ENCODE measurements at places on chromosomes 7 and 10.
A peak's percentile ranks its signal among the peaks of the same experiment; 100 is the strongest.

DNA sequence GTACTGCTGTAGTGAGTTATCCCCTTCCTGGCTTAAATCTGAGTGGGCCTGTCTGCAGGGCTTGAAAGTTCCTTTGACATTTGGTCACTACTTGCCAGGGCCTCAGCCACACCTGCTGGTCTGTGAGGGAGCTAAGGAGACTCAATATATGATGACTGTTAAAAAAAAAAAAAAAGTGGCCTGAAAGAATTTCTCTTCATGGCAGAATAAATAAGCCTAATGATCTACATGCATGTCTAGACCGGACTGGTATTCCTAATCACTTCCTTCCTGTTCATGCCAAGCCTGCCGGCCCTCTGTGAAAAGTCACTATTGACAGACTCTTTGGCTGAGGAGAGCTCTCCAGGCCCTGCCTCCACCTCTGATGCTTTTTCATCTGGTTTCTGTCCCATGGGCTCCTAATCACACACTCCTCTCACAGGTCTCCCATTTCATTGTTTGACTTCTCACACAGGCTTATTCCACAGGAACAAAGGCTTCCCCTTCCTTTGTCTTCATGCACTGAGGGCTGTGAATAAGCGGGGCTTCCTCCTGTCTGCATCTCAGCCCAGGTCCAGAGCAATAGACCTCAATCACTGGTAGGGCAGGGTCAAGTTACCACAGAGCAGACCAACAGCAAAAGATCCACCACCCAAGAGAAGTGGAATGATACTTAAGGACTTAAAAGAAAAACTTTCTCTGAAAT, 99.1 kb upstream of the SEC61G start:
- DNase-seq = no peak

- DNase-seq = no peak
Observed at GRCh38 chr7:89238156-89238555, 442.6 kb upstream of the TEX47 start.

- no peak for DNase-seq
Observed at GRCh38 chr10:24822590-24822989, 98.9 kb upstream of the ARHGAP21 start.

GRCh38 chr10:124006526-124006925, 86.9 kb downstream of the CHST15 start:
- no peak for DNase-seq

GRCh38 chr10:95881316-95881715, 26.5 kb upstream of the CC2D2B start:
- no peak for DNase-seq

DNA sequence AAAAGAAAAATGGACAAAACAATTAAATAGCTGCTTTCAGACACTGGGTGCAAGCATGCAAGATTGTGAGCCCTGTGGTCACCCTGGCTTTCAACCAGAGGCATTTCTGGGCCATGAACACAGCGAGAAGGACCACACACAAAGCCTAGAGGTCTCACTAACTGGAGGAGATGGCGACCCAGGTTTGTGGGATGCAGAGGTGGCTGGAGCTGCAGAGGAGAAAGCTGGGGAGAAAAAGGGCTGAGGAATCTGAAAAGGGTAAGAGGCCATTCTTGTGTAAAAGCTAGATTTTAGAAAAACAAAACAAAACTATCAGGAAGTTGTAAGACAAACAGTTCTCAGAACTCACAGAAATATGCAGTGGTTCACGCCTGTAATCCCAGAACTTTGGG, 30.1 kb upstream of the PTPRN2 start:
- DNase-seq = no peak

GRCh38 chr7:4134631-4135030, 547.5 kb upstream of the FOXK1 start:
- peak; percentile 59 for DNase-seq

- no peak for DNase-seq
Observed at GRCh38 chr7:48876087-48876486, 48.3 kb upstream of the CDC14C start.

DNA sequence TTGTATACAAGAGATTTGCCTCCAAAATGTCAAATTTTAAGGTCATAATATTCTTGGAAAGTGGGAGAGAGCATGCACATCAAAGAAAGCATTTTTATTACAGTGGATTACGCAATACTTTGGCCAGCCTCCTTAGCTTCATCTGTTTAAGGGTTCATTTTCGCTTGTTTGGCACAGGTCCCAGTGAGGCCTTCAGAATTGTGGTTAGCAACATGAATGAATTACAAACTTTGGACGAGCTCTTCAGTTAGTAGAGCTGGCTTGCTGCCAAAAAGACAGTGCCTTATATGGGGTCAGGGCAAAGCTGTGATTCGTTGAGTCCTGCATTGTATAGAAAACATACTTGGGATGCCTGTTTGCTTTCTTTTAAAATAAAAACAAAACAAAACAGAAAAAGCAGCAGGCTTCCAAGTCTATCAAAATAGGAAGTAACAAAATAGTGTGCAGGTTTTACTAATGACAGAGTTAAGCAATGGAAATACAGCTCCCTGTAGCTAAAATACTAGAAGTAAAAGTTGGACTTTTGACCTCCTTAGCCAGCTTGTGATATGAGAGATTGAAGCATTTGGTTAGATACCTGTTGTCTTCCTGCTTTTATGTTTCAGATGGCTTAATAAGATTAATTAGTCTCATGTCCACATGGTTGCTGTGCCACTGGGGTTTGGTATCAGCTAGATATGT, 190.8 kb downstream of the MLLT10 start:
- DNase-seq = no peak

- DNase-seq = no peak
Observed at GRCh38 chr10:89392974-89393373, 551 bp downstream of the IFIT1 start.

GRCh38 chr10:71634531-71635164, 84.9 kb downstream of the C10orf105 start:
- DNase-seq = no peak

- DNase-seq = no peak
Observed at GRCh38 chr10:112666094-112666493, 219.1 kb downstream of the VTI1A start.

GRCh38 chr7:97020996-97021746, 3.5 kb downstream of the DLX5 start:
- no peak for DNase-seq

DNA sequence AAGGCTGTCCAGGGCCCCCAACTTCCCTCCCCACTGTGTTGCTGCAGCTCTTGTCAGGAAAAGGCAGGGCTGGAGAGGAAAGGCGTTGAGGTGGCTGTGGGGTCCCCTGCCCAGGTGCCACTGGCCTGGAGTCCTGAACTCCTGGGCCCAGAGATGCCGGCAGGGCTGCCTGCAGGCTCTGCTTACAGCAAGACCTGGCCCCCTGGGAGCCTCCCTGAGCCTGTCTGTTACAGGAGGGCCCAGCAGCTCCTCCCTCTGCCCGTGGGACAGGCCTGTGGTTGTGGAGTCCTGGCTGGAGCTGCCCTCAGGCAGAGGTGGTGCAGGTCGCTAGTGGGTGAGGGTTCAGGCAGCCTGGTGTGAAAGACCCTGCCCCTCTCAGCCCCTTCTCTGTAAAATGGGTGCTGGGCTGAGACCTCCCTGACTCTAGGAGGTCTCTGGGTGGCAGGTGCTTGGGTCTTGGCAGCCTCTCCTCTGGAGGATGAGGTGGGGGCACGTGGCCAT, 9.9 kb downstream of the ANTXRL start:
- peak; percentile 63 for DNase-seq

- DNase-seq = no peak
Observed at GRCh38 chr10:74910976-74911350, 84.6 kb downstream of the KAT6B start.

DNA sequence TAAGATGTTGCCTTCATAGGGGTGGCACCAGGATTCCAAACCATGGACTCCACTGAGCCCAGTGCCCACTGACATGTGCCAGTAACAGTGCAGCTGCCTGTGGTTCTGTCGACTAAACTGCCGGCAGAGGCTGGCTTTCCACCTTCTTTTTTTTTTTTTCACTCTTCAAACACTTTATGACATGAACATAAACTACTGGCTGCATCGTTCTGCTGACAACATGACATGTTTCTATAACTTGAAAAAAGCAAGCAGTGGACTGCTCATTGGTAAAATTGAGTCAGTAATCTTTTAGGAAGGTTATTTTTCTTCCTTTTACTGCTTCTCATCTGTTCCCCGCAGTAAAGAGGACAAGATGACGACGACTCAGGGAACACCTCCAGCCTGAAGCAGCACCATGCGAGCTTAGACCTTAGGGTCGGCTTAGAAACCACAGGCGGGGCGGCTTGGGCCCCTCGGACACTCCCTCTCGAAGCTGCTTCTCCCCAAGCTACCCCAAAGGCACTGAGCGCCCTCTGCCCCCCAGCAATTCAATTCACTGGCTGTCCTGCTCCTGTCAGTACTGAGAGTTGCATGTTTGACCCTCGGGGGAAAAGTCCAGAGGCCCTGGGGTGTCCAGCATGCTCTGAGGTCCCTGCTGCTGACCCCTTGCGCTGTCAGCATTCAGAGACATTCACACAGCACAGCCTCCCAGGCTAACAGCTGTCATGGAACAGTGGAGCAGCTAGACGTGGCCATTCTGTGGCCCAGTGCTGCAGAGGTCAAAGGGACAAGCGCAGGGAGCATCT, 112.5 kb downstream of the EGFR start:
- DNase-seq = no peak

DNA sequence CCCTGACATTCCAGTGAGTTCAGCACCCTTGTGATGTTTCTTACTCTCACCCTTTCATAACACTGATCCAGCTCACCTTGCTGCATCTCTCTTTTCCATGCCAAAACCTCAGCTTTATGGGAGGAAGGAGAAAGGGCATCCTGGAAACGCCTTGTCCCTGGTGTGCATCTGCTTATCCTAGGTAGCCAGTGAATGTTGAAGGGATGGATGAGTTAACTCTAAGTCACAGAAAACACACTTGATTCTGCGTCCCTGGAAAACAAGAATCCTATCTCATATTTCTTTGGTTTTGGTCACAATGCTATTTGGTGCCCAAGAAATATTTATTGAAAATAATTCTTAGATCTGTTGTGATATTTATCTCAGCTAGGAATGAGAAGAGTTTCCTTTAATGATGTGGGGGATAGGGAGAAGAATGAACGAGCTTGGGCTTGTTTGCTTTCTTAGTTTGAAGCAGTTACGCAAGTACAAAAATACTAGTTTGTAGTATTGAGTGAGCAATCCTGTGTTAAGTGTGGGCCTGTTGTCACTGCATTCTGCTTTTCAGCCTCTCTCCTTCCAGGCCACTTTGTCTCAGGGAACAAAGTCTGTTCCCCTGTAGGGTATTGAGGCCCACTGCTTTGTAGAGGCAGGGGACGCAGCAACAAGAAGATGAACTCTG, 126.5 kb downstream of the ARID5B start:
- no peak for DNase-seq

DNA sequence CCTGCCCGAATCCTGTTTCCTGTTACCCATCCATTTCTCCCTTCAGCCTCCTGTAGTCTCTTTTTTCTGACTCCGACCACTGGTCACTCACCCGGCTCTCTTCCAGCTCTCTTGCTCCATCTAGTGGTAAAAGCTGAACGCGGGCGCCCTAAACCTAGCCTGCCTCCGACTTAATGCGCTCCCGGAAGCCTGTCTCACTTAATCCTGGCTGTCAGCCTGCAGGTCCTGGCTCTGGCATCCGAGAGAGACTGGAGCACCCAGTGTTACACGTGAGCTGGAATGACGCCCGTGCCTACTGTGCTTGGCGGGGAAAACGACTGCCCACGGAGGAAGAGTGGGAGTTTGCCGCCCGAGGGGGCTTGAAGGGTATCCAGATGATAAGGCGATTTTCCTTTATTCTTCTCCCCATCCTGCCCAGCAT, 10.3 kb downstream of the SUMF2 start:
- DNase-seq = peak; percentile 95

- no peak for DNase-seq
Observed at GRCh38 chr7:4052130-4052529, 630.0 kb upstream of the FOXK1 start.

GRCh38 chr7:84848219-84848973, 338.5 kb downstream of the SEMA3D start:
- no peak for DNase-seq

GRCh38 chr10:52952391-52953055, 179.9 kb upstream of the MBL2 start:
- DNase-seq = no peak

DNA sequence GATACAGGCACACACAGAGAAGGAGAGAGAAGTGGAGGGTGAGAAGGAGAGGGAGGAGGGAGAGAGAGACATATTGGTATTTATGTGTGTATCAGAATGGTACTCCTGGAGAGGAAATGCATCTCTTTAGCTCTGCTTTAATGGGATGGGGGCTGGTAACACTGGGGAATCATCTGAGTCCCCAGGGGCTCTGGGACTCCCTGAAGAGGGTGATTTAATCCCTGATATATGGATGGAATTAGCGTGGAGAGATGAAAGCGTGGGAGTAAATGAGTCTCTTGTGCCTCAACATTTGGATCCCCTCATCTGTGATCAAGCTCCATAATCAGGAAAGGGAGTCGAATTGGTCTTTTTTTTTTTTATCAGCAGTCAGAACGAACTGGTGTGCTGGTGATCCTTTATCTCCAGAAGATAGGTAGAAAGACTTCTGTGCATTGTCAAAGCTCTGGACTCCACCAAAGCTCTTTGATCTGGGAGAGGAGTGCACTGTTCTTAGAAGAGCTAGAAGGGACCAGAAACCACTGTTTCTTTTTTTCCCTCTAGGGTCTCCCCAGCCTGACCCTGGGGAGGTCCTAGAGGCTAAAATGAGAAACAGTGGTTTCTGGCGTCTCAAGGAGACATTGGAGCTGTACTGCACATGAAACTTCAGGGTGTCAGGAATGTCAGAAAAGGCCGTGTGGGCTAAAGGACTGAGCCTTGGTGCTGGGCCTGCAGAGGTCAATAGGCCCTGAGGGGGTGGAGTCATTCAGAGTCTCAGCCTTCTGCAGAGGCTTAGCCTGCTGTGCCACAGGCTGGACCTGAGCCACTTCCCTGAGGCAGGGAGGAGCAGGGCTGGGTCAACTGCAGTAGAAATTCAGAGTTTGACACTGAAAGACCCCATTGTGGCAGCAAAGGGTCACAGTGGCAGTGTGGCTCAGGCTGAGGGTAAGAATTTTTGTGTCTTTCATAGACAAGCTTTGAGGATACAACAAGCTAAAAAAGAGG, 234.4 kb upstream of the SLC26A5 start:
- DNase-seq = no peak

DNA sequence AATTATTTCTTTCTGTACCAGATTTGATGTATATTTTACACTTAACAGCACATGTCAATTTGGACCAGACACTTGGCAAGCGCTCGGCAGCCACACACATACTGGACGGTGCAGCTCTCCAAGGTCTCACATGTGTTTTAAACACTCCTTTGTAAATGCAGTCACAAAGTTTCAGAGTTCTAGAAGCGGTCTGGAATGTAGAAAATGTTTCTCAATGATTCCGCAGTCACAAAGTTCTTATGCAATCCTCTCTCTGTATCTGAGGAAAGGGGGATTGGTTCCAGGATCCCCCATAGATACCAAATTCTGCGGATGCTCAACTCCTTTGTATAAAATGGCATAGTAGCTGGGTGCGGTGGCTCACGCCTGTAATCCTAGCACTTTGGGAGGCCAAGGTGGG, 253.0 kb upstream of the GRB10 start:
- DNase-seq = no peak

DNA sequence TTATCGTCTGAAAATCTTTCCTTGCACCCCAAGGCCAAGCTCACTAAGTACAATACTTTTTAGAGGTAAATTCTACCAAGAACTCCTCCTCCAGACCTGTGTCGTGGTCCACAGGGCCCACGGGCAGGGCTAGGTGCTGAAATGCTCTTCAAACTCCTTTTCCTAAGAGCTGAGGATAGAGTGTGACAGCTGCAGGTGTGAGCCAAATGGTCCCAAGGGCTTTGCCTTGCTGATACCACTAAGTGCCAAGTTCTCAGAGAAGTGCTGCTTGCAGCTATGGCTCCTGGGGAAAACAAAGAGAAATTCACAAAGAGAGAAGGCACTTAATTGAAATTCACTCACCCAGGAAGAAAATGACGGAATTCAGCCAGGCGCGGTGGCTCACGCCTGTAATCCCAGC, 868.9 kb upstream of the AUTS2 start:
- DNase-seq = no peak
